NCI-H2171 treated with DMSO at 0.1 percent for 48 hours (cell line): ENCODE measurements at places on chromosomes 2 and 18.

DNA sequence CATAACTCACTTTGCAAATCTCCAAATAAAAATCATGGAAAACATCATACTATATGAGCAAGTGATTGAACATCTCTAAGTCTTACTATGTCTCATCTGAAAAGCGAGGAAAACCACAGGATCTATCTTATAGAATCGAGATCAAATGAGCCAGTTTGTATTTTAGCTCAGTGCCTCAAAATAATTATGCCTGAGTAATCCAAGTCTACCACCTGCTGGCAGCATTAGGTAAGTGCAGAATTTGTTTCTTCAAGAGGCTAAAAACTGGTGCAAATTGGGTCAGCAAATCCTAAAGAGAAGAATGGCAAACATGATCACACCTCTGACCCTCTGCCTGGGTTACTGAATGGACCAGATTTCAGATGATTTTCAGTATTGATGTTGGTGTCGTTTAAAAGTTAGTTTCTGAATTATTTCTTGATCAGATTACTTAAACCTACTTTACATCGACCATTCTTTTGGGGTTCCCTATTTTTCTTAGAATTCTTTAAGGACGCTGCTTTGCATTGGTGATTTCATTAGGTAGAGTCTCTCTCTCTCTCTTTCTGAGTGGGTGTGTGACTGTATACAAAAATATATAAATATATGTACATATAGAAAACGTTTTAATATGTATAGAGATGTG, 12.7 kb upstream of the FHOD3 start:
- peak; percentile 78 for DNase-seq

DNA sequence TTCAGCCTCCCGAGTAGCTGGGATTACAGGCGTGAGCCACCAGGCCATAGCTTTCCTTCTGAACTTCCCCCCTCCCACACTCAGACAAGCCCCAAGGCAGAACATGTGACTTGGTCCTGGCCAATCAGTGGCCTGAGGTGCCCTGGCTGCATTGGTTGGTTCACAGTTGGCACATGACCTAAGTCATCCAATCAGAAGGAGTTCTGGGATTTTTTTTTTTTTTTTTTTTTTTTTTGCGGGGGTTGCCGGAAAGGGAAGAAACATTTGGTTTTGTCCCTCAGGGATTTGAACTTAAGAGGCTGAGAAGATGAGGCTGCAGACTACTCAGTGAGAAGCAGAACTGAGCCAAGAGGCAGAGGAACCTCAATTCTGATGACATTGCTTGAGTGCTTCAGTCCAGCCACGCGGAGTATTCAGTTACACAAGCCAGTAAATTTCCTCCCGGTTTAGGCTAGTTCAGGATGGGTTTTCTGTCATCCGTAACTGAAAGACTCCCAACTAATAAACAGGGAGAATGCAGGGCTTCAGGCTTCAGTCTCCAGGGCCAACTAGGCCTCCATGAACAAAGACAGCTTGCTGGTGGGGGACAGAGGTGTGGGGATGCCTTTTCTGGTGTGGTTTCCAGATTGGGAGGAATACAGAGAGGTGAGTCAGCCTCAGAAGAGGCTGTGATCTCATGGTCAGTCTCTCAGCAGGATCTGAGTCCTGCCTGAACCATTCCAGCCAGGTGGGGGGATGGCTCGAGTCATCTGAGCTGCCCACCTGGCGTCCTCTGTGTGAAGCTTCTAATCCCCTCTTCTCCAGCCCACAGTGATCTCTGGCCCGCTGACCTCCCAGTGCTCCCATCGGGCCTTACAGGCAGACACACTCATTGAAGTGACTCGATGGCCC, 9.2 kb downstream of the PTMA start:
- DNase-seq: peak; percentile 77

GRCh38 chr2:217980591-217980990, 22.2 kb downstream of the TNS1 start:
- no peak for DNase-seq

DNA sequence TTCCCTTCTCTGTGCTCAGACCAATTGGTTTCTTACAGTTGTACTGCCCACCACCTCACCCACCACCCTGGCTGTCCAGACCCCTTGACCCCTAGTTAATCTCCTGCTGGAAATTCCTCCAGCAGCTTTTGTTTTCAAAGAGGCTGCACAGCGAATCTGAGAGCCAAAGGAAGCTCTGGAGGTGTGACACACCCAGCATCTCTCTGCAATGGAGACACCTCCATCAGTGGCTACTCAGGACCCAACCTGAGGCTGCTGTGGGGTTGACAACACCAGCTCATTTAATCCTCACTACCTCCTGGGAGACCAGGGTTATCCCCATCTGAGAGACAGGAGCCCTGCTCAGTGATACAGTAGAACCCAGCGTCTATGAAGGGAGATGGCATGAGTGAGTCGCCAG, 86.4 kb downstream of the BIN1 start:
- no peak for DNase-seq

GRCh38 chr18:25058521-25058920, 293.4 kb downstream of the ZNF521 start:
- DNase-seq: no peak

DNA sequence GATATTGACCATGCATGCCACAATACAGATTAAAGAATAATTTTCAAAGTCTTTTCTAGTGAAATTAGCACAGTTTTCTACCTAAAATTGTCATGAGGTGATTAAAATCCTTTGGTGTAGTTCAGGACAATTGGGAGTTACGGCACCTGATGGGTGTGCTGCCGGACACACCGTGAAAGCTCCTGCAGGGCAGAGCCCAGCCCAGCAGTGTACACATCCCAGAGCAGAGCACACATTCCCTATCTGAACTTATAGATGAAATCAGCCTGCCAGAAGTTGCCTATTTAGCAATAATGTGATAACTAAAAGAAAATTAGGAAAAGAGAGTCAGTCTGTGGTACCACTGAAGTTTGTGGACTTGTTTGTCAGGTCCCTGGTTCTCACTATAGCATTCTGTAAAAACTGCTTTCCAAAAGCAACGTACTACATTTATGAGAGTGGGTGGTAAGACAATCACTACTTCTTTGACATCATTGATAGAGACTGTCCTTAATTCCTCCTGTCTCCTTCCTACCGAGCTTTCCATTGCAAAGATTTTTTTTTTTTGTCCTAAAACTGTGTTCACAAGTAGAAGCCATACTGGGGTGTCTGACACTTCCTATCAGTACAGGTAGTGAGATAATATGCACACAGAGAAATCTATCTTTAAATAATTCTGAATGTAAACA, 3.4 kb downstream of the CYTIP start:
- no peak for DNase-seq

DNA sequence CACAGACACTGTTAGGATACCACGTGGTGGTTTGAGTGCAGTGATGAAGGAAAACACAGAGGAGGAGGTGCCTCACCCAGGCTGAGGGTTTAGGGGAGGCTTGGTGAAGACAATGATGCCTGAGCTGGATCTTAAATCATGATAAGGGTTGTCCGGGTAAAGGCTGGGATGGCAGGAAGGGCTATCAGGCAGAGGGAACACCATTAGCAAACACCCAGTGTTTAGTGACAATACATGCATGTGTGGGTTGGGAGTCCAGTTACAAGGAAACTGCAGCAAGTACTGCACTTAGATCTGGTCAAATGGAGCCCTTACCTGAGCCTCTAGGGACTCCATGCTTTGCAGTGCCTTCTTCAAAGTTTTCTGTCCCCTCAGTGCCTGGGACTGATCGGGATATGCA, 79.8 kb upstream of the MBOAT2 start:
- no peak for DNase-seq

DNA sequence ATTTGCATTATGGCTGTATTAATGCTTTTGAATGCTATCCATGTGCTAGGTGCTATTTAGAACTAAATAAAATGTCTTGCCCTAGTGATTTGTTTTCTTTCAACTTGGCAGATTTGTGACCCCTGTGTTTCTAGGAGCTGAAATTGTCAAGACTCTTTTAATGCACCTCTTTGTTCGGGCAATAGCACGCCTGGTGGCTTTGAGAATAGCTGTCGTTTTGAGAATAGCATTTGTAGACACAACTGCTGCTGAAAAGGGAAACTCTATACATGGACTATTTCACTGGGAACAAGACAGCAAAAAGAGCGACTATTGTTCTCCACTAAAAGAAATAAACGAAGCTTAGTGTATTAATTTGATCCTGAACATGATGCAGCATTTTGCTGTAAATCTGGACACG, 352.1 kb upstream of the ZNF521 start:
- DNase-seq: no peak

DNA sequence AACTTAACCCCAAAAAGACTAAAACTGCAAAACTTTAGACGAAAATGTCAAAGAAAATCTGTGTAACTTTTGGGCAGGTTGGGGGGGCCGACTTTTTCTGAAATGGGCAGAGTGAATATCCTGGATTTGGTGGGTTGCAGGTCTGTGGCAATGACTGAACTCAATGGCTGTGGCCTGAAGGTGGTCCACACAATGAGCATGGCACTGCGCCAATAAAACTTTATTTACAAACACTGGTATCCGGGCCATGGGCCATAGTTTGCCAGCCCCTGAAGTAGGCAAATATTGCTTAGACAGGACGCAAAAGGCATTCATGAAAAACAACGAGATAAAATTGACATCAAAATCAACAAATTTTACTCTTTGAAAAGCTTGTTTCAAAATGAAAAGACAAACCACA, 66.2 kb downstream of the RTP5 start:
- no peak for DNase-seq

DNA sequence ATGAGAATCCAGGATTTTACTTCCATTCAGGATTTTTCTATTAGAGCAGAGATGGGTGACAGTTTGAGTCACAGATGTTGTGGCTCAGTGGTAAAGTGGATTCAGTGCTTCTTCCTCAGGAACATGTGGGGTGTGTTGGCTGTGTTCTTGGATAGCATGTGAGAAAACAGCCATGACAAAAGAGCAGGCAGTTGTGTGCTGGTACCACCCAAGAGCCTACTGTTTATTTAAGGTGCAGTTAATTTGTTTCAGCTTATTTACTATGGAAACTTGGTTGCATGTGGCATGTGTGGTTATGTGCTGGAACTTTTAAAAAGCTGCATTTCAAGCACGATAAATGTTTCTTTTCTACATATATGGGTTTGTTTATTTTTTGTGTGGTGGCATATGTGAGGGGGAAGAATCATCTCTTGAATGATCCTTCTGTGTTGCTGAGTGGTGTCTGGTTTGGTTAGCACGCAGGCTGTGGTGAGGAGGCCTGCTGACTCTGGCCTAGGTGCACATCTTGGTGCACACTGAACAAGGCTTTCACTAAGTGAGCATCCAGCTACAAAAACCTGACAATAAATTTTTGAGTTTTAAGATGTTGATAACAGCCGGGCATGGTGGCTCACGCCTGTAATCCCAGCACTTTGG, 67.3 kb downstream of the SPTBN1 start:
- DNase-seq: peak; percentile 16

GRCh38 chr2:219368690-219369191, 19.0 kb downstream of the DNPEP start:
- no peak for DNase-seq

GRCh38 chr2:235494716-235495372, 1.0 kb downstream of the AGAP1 start:
- DNase-seq: no peak

GRCh38 chr2:53438100-53438499, 329.5 kb upstream of the CHAC2 start:
- DNase-seq: no peak

GRCh38 chr2:24047703-24048033, 477 bp upstream of the WDCP start:
- DNase-seq: peak; percentile 52

DNA sequence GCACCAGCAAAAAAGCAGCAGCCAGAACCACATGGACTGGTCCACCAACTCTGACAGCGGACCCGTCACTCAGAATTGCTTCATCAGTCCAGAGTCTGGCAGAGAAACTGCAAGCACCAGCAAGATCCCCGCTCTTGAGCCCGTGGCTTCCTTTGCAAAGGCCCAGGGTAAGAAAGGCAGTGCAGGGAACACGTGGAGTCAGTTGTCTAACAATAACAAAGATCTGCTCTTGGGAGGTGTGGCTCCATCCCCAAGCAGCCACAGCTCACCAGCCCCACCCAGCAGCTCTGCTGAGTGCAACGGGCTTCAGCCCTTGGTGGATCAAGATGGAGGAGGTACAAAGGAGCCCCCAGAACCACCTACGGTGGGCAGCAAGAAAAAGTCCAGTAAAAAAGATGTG, 269.3 kb downstream of the SETBP1 start:
- no peak for DNase-seq

GRCh38 chr2:108621687-108622681, 87.7 kb downstream of the LIMS1 start:
- DNase-seq: no peak

GRCh38 chr2:128416109-128416785, 97.6 kb upstream of the HS6ST1 start:
- DNase-seq: no peak

DNA sequence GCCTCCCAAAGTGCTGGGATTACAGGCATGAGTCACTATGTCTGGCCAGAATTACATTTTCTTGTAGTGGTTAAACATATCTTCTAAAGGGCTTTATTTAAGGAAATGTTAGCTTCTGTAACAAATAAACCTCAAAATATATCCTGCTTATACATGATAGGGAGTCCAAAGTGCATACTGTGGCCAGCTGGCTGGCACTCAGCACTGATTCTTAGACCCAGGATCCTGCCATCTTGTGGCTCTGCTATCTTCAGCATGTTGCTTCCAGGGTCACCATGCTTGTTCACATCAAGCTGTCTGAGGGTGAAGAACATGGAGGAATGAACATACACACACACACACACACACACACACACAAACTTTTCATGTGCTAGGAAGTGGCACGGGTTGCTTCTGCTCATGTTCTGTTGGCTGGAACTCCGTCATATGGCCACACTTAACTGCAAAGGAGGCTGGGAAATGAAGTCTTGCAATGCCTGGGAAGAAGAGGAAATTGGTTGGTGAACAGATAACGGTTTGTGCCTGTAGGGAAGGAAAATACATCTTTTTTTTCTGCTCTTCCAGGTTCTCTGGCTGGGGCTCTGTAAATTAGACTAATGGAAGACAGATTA, 40.0 kb downstream of the NPPC start:
- no peak for DNase-seq

DNA sequence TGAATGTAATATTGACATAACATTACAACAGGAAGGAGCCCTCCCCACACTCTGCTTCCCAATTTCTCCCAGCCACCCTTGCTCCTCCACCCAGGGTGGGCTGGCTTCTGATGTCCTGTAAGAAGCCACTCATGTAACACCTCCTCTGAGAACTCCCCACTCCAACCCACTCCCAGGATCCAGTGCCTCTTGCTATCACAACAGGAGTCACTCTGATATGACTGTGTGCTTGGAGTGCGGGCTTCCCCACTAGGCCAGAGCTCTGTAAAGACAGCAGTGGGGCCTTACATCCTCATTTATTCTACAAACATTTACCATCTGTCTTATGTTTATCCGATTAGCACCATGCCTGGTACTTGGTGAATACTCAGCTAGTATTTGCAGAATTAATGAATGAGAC, 65.1 kb downstream of the PTGR3 start:
- DNase-seq: no peak

DNA sequence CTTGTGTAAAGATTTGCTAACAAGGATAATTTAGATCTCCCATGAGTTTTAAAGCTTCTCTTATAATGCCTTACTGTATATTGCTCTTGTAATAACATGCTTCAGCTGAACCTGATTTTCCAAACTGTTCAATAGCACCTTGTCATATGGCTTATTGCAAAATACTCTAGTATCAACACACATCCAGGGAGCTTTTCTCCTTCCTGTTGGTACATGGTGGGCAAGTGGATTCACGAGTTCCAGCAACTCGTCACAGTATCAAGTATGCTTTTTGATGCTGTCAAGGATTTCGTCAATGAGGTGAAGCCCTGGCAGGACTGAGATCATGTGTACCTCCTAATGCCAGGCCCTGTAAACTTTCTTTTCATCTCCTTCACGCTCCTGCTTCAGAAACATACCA, 59.5 kb upstream of the ITPRID2 start:
- no peak for DNase-seq

GRCh38 chr2:73821669-73822068, 7.1 kb upstream of the STAMBP start:
- no peak for DNase-seq
